Skin of body (tissue), 3 donors: ENCODE measurements at places on chromosomes 6 and 20. TPM values are rescaled to one million over a fixed set of nuclear protein-coding genes. Genes with fewer than 3 reads are reported as not detected.

TMEM151B gene
- 0.10 TPM for total RNA-seq

RIPPLY2 gene
- total RNA-seq, result not detected

HBS1L gene
- total RNA-seq, result 73.6 TPM

SIRPB1 gene
- total RNA-seq, result 0.99 TPM

ISM1 gene
- 11.2 TPM for total RNA-seq

KCNK16 gene
- not detected for total RNA-seq

KIAA1755 gene
- total RNA-seq, result 1.3 TPM

FBXO5 gene
- 11.4 TPM for total RNA-seq

PCK1 gene
- total RNA-seq, result 51.4 TPM

PNLDC1 gene
- 0.30 TPM for total RNA-seq

PCSK2 gene
- 2.2 TPM for total RNA-seq

SCRT2 gene
- not detected for total RNA-seq

PBOV1 gene
- total RNA-seq, result not detected

ZFP57 gene
- total RNA-seq, result 0.59 TPM

SLC16A10 gene
- total RNA-seq, result 8.6 TPM

KCNG1 gene
- total RNA-seq, result 1.7 TPM

ERVFRD-1 gene
- total RNA-seq, result 0.10 TPM
